ENCODE measurements at places on chromosomes 7 and 10. TPM values are rescaled to one million over a fixed set of nuclear protein-coding genes. Genes with fewer than 3 reads are reported as not detected.

The ADAMTS14 gene
- total RNA-seq: 0.49 TPM

The C10orf67 gene
- 0.82 TPM for total RNA-seq

The MPP7 gene
- total RNA-seq: 14.8 TPM

The RNF133 gene
- total RNA-seq: not detected

The NRP1 gene
- total RNA-seq: 168 TPM

The ARMH3 gene
- total RNA-seq: 45.0 TPM

The RAPGEF5 gene
- 17.4 TPM for total RNA-seq

The CRYGN gene
- not detected for total RNA-seq

The TRPV5 gene
- total RNA-seq: not detected

The CRHR2 gene
- total RNA-seq: 0.37 TPM

DNA sequence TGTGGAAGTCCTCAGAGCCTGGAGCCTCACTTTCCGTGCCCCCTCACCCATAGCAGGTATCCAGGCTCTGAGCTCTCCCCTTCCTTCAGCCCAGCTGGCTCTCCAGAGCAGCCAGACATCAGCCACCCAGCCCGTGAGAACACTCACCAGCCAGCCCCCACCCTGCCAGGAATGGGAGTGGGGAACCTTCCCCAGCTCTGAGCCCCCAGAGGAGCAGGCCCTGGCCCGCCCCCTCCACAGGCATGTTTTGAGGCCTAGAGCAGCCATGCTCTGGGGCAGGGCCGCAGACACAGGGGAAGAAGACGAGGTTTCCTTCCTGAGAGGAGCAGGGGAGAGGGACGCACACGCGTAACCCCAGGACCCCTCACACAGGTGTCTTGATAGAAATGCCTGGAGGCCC lies 70.0 kb upstream of the COL13A1 start:
- no peak for DNase-seq

GRCh38 chr7:134255814-134256213 lies 60.9 kb downstream of the SLC35B4 start:
- DNase-seq: no peak

DNA sequence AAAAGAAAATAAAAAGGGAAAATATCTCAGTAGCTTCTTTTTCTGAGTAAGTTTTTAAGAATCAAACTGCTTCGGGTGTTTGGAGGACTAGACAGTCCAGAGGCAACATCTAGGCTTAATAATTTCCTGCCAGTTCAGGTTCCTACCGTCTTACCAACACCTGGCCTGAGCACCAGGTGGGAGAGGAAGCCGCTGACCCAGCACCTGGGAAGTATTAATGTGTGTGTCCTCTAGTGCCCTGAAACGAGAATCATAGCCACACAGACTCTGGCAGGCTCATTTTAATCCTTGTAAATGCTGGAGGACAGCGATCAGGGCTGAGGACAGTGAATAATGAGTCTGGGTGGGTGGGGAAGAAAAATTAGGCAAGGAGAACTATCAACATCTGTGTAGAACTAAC lies 137.4 kb downstream of the ZNF438 start:
- DNase-seq: no peak

DNA sequence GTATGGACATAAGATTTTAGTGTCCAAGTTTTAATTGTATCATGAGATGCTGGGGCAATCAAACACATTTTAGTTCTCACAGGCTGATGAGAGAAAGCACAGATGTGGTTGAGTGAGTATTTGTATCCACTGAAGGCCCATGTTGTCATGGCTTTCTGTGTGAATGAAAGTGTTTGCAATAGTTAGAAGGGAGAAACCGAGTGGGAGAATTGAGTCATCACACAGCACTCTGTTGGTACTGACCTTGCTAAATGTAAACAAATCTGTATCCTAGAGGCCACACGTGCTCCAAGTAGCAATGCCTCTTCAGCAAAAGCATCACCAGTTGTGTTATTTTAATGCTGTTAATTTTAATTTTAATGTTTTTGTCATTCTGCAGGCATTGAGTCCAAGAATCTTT lies 121.2 kb downstream of the EMX2 start:
- no peak for DNase-seq

DNA sequence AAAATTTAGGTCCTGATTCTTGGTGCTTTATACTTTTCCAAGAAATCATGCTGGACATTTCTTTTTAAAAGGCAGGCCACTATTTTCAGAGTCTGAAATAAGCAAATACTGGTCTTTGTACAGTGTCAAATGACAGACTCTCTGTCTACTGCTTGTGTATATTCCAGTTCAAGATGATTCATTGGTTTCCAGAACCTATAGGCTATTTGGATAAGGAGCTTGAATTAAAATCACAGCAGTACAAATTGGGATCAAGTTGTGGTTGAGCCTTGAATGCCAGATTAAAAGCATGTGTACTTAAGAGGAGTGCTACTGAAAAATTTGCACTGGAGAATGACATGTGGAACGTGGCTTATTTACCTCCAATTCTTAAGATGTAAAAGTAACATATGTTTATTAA lies 10.7 kb downstream of the KMT2E start:
- DNase-seq: no peak

DNA sequence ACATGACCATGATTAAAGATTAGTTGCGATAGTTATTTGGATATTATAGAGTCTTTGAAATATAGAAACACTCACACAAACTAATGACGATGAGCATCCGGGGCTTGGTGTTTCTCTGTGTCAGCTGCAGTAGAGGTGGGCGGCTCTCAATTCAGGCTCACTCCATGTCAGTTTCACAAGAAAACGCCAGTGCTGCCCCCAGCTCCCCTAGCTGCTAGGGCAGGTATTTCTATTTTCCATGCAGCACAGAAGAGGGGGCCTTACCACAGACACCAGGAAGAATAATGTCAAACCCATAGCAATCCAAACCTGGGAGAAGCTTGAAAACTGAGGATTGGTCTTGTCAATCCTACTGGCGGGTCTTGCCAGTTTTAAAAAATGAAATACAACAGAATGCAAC lies 197.1 kb downstream of the PHTF2 start:
- no peak for DNase-seq

DNA sequence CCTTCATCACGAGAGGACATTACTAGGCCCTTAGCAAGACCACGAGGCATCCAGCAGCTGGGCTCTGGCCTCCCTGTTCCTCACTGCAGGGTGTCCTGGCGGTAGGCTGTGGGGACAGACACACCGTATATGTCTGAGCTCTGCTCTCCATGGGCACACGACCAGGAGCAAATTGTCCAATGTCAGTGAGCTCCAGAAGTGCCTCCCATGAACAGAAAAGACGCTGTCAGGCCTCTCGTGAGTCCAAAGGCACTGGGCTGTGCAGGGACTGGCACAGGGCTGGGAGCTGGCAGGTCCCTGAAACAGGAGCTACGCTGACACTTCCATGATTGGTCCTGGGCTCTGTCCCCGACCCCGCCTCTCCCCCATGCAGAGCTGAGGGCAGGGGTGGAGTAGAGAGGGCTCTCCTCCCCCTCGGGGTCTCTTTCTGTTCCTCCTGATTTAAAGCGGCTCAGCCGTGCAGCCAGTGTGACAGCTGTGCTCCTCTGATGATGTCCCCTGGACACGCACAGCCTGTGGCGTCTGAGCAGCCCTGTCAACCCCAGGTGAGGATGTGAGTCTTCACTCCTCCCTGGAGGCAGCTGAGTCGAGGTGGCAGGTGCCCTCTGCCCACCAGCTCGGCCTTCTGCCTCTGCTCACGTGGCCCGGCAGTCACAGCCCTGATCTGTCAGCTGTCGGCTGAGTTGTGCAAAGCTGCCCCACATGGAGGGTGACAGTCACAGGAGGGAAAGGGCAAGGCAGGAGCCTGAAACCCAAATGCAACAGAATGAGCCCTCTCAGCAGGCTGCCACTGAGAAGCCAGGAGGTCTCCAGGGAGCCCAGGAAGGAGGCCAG lies 13.0 kb downstream of the ANTXRL start:
- DNase-seq: no peak

GRCh38 chr7:104176332-104176731 lies 31.5 kb downstream of the ORC5 start:
- DNase-seq: no peak

DNA sequence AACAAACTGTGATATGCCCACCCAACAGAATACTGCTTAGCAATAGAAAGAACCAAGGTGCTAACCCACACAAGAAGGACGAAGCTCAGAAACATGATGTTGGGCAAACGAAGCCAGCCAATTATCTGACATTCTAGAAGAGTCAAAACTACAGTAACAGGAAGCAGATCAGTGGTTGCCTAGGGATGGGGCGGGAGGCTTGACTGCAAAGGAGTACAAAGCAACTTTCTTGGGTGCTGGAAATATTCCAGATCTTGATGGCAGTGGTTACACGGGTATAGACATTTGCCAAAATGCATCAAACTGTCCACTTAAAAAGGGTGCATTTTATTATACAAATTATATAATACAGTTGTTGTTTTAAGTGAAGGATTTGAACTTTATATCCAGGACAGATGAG lies 41.1 kb upstream of the RET start:
- no peak for DNase-seq

DNA sequence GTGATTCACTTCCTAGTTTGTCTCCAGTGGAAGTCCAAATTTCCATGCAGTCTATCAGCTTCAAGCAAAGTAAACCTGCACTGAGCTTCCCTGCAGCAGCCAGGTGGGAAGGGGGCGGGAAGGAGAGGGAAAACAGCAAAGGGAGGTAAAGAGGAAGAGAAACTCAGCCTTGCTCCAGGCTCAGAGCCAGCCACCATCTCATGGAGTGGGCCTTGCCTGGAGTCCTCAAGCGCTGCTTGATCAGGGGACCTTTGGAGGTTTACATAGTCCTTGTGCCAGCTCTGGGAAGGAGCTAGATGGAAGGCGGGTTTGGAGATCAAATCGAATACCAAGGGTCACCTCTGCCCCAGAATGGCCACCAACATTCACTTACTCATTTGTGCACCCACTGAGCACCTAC lies 7.4 kb downstream of the CRTAC1 start:
- no peak for DNase-seq

- no peak for DNase-seq
These were observed 39.9 kb upstream of the DUSP5 start for GRCh38 chr10:110457851-110458250.

GRCh38 chr10:101485681-101486554 lies 102.1 kb downstream of the POLL start:
- no peak for DNase-seq

- no peak for DNase-seq
These were observed 1149.2 kb upstream of the CELF2 start for GRCh38 chr10:9868499-9868898.

DNA sequence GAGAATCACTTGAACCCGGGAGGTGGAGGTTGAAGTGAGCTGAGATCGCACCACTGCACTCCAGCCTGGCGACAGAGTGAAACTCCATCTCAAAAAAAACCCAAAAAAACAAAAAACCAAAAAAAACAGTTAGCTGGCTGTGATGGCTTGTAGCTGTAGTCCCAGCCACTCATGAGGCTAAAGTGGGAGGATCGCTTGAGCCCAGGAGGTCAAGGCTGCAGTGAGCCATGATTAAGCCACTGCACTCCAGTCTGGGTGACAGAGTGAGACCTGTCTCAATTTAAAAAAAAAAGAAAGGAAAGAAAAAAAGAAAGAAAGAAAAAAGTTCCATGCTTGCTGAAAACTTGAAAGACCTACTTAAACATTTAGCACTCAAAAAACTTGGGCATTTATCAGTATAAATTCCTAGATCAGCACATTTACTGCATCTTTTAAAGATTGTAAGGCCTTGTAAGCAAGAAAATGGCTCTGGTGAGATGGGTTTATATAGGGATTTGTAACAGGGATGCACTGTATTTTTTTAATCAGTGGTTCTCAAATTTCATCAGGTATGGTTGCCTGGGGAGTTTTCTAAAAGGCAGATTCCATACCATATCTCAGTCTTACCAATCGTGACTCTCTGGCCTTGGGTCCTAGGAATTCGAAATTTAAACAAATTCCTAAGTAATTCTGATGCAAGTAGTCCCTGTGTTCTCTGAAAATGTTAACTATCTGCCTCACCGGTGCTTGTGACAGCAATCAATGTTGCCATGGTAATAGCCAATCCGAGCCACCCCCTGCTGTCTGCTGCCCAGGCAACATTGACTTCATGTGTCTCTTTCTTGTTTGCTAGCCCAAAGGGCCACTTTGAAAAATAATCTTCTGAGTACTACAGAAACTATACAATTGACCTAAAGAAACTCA lies 11.5 kb upstream of the NT5C2 start:
- no peak for DNase-seq

- DNase-seq: no peak
These were observed 29.0 kb upstream of the GNA12 start for GRCh38 chr7:2873146-2873545.

- DNase-seq: peak; percentile 76
These were observed at the start of gene PDSS1 for GRCh38 chr10:26697163-26697921. TSS of gene PDSS1 (plus strand) at chr10:26697701. CDS start at chr10:26697712, 11 bp downstream.

- DNase-seq: no peak
These were observed 29.0 kb upstream of the GSDME start for GRCh38 chr7:24786306-24786705.

- no peak for DNase-seq
These were observed 4.7 kb downstream of the CPA1 start for GRCh38 chr7:130384841-130385599.

- DNase-seq: no peak
These were observed 280.6 kb downstream of the DNAJB6 start for GRCh38 chr7:157617401-157617800.

GRCh38 chr10:93026072-93026471 lies 34.5 kb upstream of the CYP26C1 start:
- no peak for DNase-seq

GRCh38 chr10:11231285-11231684 lies 213.6 kb downstream of the CELF2 start:
- DNase-seq: no peak

- DNase-seq: peak; percentile 62
These were observed 35.2 kb downstream of the SGCE start for GRCh38 chr7:94620703-94621118.

DNA sequence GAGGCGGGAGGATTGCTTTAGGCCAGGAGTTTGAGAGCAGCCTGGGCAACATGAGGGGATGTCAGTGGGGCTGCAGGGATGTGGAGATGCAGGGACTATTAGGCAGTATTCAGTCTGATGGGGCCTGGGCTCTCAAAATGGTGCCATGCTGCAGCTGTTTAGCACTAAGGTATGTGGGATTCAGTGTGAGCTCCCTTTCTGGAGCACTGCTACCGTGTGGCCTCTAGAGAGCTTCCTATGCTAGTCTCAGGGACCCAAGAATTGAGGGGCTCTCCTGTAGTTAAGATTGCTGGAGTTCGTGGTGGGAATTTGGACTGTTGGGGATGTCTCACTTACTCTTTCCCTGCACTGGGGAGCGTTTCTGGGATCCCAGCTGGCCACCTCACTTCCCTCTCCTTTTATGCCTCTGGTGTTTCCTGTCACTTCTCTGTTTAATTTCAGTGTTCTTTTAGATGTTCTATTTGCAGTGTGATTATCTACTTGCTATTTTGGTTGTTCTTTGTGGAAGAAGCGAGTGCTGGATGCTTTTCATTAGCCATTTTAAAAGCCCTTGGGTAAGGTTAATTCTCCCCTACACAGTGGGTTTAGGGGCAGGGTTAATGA lies 23.4 kb downstream of the LSMEM1 start:
- DNase-seq: no peak

GRCh38 chr10:5271526-5271925 lies 74.9 kb downstream of the AKR1C4 start:
- no peak for DNase-seq

DNA sequence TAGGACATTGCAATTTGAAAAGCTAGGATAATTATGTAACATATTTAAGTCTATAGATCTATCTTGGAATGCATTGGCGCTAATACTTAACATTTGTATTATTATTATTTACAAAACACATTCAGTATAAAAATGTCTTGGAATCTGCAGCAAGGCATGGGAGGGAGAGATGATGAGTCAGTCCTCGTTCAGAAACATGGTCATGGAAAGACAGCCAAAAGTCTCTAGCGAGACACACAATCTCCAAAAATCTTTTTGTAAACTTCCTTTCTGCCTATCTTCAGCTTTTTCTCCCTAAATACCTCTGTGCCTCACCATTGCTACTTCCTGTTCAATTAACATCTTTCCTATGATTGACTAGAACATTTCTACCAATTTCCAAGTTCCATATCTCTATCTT lies 188.4 kb upstream of the CACNA2D1 start:
- no peak for DNase-seq
